Activated T-helper 1 cell treated with anti-CD3 and anti-CD28 coated beads, Interleukin-2, amount 50 U/mL, for 16 hours (primary cell): ENCODE measurements at places on chromosomes 12 and 14.

- DNase-seq = no peak
Measured at GRCh38 chr12:6555018-6555691, 687 bp downstream of the IFFO1 start.

DNA sequence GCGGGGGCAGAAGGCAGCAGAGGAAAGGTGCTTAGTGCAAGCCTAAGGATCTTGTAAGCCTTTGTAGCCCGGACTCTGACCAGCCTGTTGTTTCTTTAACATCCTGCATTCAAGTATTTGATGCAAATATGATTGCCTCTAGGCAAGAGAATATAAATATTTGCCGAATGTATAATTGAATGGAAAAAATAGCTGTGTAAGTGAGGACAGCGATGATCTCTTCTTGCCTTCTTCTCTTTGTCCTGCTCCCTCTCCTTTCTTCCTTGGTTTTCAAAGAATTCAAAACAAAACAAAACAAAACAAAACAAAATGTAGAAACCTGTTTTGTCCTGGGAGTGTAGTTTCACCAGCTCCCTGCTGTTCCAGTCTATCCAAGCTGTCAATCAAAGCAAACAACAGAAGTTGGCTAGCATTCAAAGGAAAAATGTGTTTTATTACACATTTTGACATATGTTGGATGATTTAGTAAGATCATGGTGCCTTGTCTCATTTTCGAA is 74.9 kb upstream of the CPM start:
- DNase-seq = no peak

- no peak for DNase-seq
Measured at GRCh38 chr14:58077621-58078020, 74.4 kb downstream of the ARMH4 start.

- DNase-seq = no peak
Measured at GRCh38 chr12:51377099-51377984, 13.9 kb downstream of the GALNT6 start.

DNA sequence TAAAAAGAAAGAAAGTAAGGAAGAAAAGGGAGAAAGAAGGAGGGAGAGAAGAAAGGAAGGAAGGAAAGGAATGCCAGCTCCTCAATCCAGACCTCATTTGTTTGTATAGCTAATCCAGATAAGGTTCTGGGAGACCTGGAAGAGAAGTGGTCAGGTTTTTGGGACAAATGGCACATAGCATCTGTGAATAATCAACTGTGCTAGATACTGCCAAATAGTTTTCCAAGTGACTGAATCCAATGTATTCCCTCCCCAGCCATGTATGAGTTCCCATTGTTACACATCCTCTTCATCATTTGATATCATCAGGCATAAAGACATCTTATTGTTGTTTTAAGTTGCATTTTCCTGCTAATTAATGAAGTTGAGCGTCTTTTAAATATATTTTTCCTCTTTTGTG is 18.6 kb upstream of the PTGR2 start:
- DNase-seq = no peak

DNA sequence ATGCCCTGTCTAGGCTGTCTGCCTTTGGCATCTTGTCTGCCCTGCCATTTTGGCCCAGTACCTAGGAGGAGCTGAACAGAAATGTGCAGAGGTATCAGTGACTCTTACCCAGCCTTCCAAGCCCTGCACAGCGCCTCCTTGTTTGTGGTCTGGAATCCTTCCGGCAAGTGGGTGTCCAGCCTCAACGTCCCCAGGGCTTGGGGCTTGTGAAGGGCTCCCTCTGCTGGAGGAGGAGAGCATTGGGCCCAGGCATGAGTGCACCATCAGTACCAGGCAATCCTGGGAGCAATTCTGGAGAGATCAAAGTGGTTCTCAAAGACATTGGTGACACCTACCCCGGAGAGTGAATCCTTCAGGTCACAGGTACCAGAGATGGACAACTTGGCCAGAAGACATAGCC is 2.4 kb upstream of the TCL1B start:
- no peak for DNase-seq

- DNase-seq = no peak
Measured at GRCh38 chr12:52390739-52391617, 5.5 kb upstream of the KRT84 start.

- no peak for DNase-seq
Measured at GRCh38 chr12:113133036-113133435, 2.5 kb downstream of the RASAL1 start.

- no peak for DNase-seq
Measured at GRCh38 chr14:51327376-51327775, 87.3 kb downstream of the TMX1 start.

GRCh38 chr14:70084226-70084625 is 104.5 kb downstream of the SLC8A3 start:
- DNase-seq = no peak

DNA sequence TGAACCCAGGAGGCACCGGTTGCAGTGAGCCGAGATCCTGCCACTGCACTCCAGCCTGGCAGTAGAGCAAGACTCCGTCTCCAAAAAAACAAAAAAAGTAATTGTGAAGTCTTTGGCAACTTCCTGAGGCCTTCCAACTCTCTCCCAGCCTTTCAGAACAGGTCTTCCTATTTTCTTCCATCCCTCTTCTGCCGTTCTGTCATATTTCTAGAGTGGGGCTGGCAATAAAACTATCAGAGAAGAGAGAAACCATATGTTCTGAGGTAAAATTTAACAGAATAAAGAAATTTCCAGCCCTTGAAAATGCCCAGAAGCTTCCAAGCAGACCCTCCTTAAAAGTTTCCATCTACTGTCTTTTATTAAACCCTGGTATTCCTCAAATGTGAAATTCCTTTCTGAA is 100.4 kb downstream of the HMGA2 start:
- no peak for DNase-seq

DNA sequence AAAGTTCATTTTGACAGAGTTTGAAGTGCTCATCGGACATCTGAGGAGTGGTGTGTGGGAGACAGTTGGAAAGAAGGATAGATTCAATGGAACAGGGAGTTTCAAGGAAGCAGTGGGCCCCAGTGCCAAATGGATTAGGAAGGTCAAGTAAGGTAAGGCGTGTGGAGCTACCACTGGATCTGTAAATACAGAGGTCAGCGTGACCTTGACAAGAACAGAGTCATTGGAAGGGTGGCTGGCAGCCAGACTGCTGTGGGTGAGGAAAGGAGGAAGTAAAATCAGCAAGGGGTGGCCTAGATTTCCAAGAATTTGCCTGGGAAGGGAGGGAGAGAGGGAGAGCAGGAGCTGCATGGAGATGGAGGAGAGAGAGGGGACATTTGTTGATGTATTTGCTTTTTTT is 68.2 kb upstream of the IGF1 start:
- DNase-seq = no peak

DNA sequence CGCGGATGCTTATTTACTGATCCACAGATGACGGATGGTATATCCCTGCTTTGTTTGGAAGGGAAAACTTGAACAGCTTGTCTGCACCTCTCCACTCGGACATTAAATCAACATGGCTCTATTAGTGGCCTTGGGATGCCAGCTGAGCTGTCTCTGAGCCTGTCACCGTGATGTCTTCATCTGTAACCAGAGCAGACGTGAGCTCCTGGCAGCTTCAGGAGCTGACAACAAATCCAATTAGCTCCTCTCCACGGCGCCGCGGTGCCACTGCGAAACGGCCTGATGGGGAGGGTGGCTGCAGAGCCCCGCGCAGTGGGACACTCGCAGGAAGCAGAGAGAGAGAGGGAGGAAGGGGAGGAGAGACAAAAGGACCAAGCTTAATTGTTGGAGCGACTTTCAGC is 112.3 kb downstream of the PAPOLA start:
- DNase-seq = no peak

DNA sequence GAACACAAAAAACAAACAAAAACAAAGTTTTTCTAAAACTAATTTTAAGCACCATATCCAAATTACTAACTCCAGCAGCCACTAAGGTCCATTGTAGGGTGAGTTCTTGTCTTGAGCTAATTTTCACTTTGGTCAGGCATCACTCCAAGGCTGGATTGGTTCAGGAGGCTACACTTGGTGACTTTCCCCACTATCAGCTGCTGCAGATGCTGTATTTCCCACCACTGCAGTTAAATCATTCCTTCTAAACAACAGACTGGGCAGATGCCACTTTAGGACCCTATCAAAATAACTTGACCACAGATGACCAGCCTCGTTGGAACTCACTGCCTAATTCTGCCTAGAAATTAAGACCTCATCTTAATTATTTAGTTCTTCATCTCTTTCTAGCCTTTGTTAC is 140.5 kb downstream of the SLC16A7 start:
- no peak for DNase-seq

GRCh38 chr14:24679248-24679961 is 45.4 kb upstream of the GZMB start:
- no peak for DNase-seq
